Activated CD8-positive, alpha-beta T cell treated with anti-CD3 and anti-CD28 coated beads, Interleukin-2, amount 10 ng/mL, durations not matched to agents 7 days and 5 days (primary cell): ENCODE measurements at places on chromosomes 12 and 14.

DNA sequence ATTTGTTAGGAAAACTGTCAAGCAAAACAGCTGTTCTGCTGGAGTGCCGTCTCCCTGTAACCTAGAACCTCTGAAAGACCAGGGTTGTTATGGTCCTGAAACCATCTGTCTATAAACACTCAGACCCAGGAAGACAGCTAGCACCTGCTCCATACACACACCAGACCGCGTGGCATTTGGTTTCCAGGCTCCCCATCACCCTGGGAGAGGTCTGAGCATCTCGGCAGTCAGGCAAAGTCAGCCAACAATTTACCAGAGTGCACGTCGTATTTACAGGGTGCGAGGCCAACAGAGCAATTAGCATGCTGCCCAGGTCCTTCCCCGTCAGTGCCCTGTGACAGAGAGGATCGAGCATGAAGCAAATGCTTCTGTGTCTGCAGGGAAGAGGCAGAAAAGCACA is 272.5 kb downstream of the SLC15A4 start:
- H3K27ac ChIP-seq = no peak overlapping the region
- no peaks in the 10 kb centered on the region for H3K4me1 ChIP-seq
- DNase-seq = no peak
- no peaks in the 10 kb centered on the region for H3K36me3 ChIP-seq

- peaks cover 95% of the 10 kb centered on the region for H3K4me1 ChIP-seq
- peak overlapping the region; percentile 58 for H3K4me3 ChIP-seq
- H3K27me3 ChIP-seq = no peaks in the 10 kb centered on the region
- peaks cover 84% of the 10 kb centered on the region for H3K36me3 ChIP-seq
These were observed 72.7 kb downstream of the RIN3 start for GRCh38 chr14:92585981-92586937.

GRCh38 chr14:56708704-56709103 is 101.6 kb downstream of the OTX2 start:
- no peak overlapping the region for H3K27ac ChIP-seq
- H3K4me1 ChIP-seq = no peaks in the 10 kb centered on the region
- peaks cover 6% of the 10 kb centered on the region for H3K27me3 ChIP-seq
- no peak overlapping the region for H3K4me3 ChIP-seq
- DNase-seq = no peak

DNA sequence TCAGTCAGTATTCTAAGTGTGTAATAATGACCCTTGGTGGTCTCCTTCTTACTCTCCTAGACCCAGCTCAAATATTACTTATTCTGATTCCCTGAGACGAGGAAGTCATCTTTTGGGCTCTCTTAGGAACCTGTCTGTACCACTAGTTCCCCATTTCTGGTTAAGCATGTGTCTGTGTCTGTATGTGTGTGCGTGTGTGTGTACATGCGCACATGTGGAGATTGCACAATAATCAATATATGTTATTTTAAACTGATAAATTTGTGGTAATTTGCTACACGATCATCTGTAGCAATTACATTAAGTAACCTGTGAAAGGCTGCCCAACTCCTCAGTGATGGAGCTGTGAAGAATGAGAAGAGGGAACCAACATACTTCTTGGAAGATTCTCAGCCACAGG is 132.2 kb downstream of the ASCL4 start:
- no peaks in the 10 kb centered on the region for H3K36me3 ChIP-seq
- DNase-seq = no peak
- H3K27ac ChIP-seq = no peak overlapping the region
- H3K4me3 ChIP-seq = no peak overlapping the region
- peaks cover 40% of the 10 kb centered on the region for H3K27me3 ChIP-seq
- peaks cover 10% of the 10 kb centered on the region for H3K4me1 ChIP-seq

- H3K4me3 ChIP-seq = no peak overlapping the region
- H3K36me3 ChIP-seq = no peaks in the 10 kb centered on the region
- no peak overlapping the region for H3K27ac ChIP-seq
- H3K4me1 ChIP-seq = no peaks in the 10 kb centered on the region
- H3K27me3 ChIP-seq = peaks cover 5% of the 10 kb centered on the region
These were observed 56.0 kb downstream of the MSRB3 start for GRCh38 chr12:65334521-65334920.

GRCh38 chr14:102020058-102020971 is 55.9 kb downstream of the DYNC1H1 start:
- H3K4me3 ChIP-seq = peak overlapping the region; percentile 61
- peaks cover 75% of the 10 kb centered on the region for H3K36me3 ChIP-seq
- peaks cover 34% of the 10 kb centered on the region for H3K4me1 ChIP-seq
- no peaks in the 10 kb centered on the region for H3K27me3 ChIP-seq

- H3K4me3 ChIP-seq = peak within 1 kb of the TSS; percentile 50
- peak; percentile 39 for DNase-seq
- H3K27ac ChIP-seq = peak within 1 kb of the TSS; percentile 62
These were observed at the start of gene SIX1 for GRCh38 chr14:60648934-60649874. Gene SIX1, minus strand, starts transcription at chr14:60649477. Its CDS starts 288 bp downstream, at chr14:60649189.

GRCh38 chr12:70383484-70383883 is 17.4 kb downstream of the KCNMB4 start:
- H3K4me1 ChIP-seq = peaks cover 6% of the 10 kb centered on the region
- no peaks in the 10 kb centered on the region for H3K36me3 ChIP-seq
- no peak overlapping the region for H3K4me3 ChIP-seq
- no peaks in the 10 kb centered on the region for H3K27me3 ChIP-seq

DNA sequence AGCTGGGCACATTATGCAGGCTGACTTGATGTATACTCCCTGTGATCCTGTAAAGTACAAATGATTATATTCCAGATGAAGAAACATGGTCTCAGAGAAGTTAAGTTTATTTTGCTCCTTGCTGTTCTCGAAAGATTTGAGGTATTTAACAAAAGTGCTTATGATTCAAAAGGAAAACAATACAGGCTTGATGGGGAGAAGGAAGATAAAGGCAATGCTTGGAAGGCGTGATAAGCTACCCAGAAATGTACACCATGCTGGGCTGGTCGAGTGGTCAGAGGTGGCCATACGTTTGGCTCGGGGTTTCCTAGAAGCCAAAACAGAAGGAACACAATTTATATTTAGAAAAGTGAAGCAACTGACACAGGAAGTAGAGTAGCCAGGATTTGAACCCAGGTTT is 201.0 kb downstream of the KTN1 start:
- H3K27me3 ChIP-seq = peaks cover 21% of the 10 kb centered on the region
- H3K4me1 ChIP-seq = no peaks in the 10 kb centered on the region
- H3K36me3 ChIP-seq = no peaks in the 10 kb centered on the region
- no peak overlapping the region for H3K4me3 ChIP-seq
- DNase-seq = no peak
- no peak overlapping the region for H3K27ac ChIP-seq

DNA sequence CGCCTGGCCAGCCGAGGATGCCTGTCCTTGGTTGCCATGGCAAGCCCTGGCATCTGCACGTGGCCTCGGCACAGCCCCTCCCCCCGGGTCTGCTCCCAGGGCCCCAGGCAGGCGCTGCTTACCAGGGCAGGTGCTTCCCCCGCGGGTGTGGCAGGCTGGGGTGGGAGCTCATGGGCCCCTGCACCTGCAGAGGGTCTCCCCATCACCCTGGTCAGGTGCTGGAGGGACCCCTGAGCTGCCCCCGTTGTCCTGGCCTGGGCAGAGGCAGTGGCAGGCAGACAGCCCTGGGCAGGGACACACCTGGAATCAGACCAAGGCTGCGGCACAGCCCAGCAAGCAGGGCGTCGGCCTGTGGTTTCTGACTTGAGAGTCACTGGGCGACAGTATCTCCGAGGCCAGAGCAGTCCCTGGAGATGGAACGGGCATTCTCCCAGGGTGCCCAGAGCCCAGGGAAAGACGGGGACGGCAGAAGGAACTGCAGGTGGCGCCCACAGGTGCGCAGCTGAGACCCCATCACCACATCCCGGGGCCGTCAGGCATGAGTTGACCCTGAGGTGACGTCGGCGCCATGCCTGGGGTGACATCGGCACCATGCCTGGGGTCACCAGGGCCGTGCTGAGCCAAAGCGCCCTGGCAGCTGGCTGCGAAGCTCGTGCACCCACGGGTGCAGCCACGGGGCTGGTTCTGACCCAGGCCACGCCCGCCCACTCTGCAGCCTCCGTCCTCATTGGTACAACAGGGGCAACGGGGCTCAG is 56.1 kb upstream of the FBRSL1 start:
- H3K27ac ChIP-seq = no peak overlapping the region
- no peak for DNase-seq
- peaks cover 39% of the 10 kb centered on the region for H3K4me1 ChIP-seq
- peaks cover 4% of the 10 kb centered on the region for H3K27me3 ChIP-seq
- H3K36me3 ChIP-seq = no peaks in the 10 kb centered on the region
- H3K4me3 ChIP-seq = no peak overlapping the region

DNA sequence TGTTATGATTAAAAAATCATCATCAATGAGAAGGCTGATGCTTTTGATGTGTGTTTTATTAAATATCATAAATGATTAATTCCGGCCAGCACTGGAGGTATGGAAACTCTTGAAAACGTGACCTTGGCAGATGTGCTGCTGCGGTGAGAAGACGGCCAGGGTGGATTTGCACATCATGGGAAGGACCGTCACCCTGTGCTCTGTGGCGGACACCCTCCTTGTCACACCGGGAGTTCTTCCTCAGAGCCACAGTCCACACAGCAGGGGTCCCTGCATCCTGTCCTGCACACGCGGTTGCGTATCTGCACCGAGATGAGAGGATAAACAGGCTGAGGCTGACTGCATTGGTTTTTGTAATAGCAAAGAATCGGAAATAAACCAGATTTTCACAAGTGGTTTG is 33.5 kb downstream of the FZD10 start:
- H3K27me3 ChIP-seq = no peaks in the 10 kb centered on the region
- H3K4me1 ChIP-seq = no peaks in the 10 kb centered on the region
- H3K4me3 ChIP-seq = no peak overlapping the region
- H3K36me3 ChIP-seq = no peaks in the 10 kb centered on the region
- no peak overlapping the region for H3K27ac ChIP-seq
- no peak for DNase-seq

DNA sequence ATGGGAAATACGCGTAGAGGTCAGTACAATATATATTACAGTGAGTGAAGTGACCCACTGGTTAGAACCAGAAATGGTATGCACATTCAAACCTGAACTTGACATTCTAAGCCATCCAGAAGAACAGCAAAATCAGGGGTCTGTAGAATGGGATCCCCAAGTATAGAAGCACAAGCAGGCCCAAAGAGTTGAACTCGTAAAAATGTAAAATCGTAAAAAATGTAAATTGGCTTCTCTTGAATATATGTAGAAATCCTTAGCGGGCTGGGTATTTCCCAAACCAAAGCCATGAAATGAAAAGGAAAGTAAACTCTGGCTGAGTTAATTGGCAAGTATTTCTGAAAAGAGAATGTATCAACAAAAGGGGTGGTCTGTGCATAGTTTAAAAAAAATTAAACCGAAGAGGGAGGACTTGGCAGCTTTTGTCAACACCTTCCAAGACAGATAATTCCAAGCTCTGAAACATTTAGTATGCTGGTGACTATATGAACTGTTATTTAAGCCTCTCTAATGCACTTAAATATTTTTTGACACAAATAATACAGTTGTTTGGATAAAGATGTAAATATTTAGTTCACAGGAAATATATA is 1505.6 kb upstream of the FLRT2 start:
- H3K27me3 ChIP-seq = no peaks in the 10 kb centered on the region
- no peak overlapping the region for H3K27ac ChIP-seq
- no peak overlapping the region for H3K4me3 ChIP-seq
- DNase-seq = no peak

DNA sequence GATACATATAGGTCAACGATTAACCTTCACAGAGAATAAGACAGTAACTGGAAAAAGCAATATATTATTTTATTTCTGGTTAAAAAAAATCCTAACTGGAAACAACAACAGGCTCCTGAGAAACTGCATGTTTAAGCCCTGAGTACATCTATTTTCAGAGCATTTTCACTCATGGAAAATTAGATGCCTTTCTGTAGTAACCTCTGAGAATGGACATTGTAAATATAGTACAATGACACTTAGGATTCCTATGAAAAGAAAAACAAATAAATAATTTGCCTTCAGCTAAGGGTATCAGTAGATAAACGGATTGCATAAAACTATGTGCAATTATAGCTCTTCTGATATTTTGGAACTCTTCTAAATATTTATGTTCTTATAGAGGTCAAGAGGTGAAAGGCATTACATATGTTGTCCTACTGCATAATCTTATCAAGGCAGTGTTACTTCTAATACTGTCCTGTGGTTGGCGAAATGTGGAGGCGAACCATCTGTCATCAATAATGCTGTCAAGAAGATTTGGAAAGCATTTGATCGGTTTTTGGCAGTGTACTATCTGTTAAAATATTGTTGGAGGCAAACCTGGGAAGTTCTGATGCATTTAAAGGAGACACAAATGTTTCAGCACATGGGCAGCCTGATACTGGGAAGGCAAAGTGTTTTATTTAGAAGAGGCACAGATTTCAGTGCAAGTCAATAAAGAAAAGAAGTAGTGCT is 381.8 kb downstream of the BTG1 start:
- no peak overlapping the region for H3K27ac ChIP-seq
- no peak overlapping the region for H3K4me3 ChIP-seq
- no peaks in the 10 kb centered on the region for H3K36me3 ChIP-seq
- H3K4me1 ChIP-seq = no peaks in the 10 kb centered on the region
- DNase-seq = no peak

GRCh38 chr14:53360829-53361228 is 207.7 kb upstream of the DDHD1 start:
- no peak overlapping the region for H3K27ac ChIP-seq
- DNase-seq = no peak
- H3K27me3 ChIP-seq = no peaks in the 10 kb centered on the region
- no peaks in the 10 kb centered on the region for H3K4me1 ChIP-seq
- no peaks in the 10 kb centered on the region for H3K36me3 ChIP-seq

- no peak for DNase-seq
- H3K4me1 ChIP-seq = no peaks in the 10 kb centered on the region
- no peaks in the 10 kb centered on the region for H3K27me3 ChIP-seq
- H3K36me3 ChIP-seq = no peaks in the 10 kb centered on the region
- H3K4me3 ChIP-seq = no peak overlapping the region
- H3K27ac ChIP-seq = no peak overlapping the region
These were observed 129.8 kb downstream of the PIK3C2G start for GRCh38 chr12:18391151-18391550.

- no peak for DNase-seq
- peaks cover 4% of the 10 kb centered on the region for H3K36me3 ChIP-seq
- H3K27me3 ChIP-seq = no peaks in the 10 kb centered on the region
- H3K4me1 ChIP-seq = no peaks in the 10 kb centered on the region
These were observed 14.2 kb downstream of the HEBP1 start for GRCh38 chr12:12985817-12986408.

- peaks cover 3% of the 10 kb centered on the region for H3K36me3 ChIP-seq
- DNase-seq = no peak
- peaks cover 23% of the 10 kb centered on the region for H3K27me3 ChIP-seq
- H3K4me3 ChIP-seq = peak overlapping the region; percentile 78
These were observed 1.3 kb downstream of the PPP1R13B start for GRCh38 chr14:103846097-103846496.

DNA sequence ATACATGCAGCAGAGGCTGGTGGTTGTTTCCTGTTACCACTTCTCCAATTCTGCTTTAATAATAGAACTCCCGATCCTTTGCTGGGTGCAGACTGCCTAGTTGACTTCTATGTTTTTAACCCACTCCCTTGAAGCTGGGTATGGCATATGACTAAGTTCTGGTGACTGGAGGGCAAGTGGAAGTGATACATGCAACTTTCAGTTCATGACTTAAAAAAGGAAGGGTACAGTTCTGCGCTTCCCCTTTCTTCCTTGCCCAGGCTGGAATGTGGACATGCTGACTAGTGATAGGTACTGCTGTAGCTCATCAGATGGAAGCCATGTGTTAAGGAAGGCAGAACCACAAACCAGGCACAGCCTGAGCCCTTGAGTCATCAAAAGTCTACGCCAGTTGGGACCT is 2.4 kb upstream of the A2M start:
- H3K27me3 ChIP-seq = peaks cover 9% of the 10 kb centered on the region
- H3K27ac ChIP-seq = no peak overlapping the region
- H3K36me3 ChIP-seq = no peaks in the 10 kb centered on the region
- no peak for DNase-seq

GRCh38 chr14:23285530-23286019 is 357 bp downstream of the HOMEZ start:
- H3K4me1 ChIP-seq = peaks cover 18% of the 10 kb centered on the region
- peak overlapping the region; percentile 84 for H3K27ac ChIP-seq
- H3K4me3 ChIP-seq = peak overlapping the region; percentile 96
- peaks cover 6% of the 10 kb centered on the region for H3K36me3 ChIP-seq
